Stimulated activated CD4-positive, alpha-beta T cell treated with anti-CD3 and anti-CD28 coated beads, Interleukin-2, amount 100 ng/mL, for 48 hours (primary cell): ENCODE measurements at places on chromosomes 12 and 14.

DNA sequence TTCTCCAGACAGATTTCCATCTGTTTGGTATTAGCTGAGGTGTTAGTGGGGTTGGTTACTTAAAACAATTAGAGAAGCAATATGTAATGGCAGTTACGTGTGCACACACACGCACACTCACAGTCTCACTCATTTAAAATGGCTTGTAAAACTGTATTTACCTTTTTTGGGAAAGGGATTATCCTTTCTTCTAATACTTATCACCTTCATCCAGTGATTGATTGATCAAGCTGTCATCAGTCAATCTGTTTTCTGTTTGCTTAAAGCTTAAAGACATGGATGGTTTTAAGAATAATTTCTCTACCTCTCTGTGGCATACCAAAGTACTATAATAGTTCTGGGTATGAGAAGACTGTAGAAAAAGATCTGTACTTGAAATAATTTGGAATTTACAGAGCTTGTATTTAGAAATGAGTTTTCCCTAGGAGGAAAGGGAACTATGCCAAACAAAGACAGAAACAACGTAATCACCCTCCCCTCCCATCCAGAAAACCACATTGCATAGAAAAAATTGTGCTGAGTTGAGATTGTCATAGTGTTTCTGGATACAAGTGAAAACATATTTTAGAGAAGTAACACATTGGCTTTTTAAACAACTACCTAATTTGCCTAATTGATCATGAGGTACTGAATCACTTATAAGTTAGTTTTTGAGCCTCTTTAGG lies 455.8 kb downstream of the PCNX1 start:
- DNase-seq, result no peak

DNA sequence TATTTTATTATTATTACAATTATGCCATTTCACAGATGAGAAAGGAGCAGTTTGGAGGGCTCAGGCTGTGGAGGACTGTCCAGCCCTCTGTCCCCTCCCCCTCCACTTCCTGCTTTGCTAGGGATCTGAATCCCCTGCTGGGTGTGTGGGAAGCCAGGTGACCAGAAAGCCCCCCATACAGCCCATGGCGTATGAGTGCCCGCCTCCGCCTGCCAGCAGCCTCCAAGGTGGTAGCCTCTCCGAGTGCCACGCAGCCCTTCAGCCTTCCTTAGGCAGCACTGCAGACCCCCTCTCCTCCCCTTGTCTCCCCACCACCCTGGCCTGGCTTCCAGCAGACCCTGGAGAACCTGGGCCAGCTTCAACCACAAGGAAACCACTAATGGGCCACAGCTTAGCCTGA lies 12.6 kb downstream of the DTX1 start:
- DNase-seq, result no peak

DNA sequence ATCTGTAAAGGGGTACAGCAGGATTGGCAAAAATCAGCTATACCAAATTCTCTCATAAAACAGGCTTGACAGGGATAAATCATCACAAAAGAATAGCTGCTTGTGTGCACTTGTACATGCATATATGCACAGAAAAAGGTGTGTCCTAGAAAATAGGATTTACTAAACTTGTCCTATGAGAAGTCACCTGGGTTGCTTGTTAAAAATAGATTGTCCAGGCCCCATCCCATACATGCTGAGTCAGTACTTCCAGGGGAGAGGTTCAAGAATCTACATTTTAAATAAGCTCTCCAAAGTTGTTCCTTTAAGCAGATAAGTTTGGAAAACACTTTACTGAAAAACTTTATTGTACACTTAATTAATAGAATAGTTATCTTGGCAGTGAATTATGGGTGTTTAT lies 123.1 kb downstream of the ANO6 start:
- no peak for DNase-seq

GRCh38 chr12:27843714-27844245 lies 63.7 kb upstream of the MANSC4 start:
- DNase-seq, result no peak

DNA sequence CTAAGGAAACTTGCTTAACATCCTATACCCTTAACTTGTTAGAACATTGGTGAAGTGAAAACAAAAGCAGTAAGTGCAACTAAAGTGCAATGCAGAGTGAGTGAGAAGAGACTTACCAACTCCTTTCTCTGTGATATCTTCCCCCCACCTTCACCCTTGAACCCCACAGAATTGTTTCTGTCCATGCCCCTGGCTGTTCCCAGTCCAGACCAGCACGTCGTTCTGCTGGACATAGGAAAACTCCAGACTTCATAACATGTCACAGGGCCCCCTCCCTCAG lies 91.9 kb downstream of the DAD1 start:
- DNase-seq, result no peak

DNA sequence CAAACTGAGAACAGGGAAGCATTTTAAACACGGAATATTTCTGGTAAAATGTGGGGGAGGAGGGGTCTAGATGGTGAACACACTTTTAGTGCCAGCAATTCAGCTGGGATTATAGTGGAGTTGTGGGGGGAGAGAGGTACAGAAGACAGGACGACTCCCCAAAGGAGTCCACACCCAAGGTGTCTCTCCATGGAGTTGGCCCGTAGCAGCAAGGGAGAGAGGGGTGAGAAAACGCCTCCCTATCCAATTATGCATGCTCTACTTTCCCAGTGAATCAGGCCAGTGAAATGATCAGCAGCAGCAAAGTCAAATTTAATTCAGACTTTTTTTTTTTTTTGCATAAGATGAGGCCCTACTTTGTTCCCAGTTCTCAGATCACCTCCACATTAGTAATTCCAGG lies 38.6 kb downstream of the BTG1 start:
- DNase-seq, result no peak

- no peak for DNase-seq
Observed at GRCh38 chr12:53530920-53531319, 23.6 kb upstream of the NPFF start.

DNA sequence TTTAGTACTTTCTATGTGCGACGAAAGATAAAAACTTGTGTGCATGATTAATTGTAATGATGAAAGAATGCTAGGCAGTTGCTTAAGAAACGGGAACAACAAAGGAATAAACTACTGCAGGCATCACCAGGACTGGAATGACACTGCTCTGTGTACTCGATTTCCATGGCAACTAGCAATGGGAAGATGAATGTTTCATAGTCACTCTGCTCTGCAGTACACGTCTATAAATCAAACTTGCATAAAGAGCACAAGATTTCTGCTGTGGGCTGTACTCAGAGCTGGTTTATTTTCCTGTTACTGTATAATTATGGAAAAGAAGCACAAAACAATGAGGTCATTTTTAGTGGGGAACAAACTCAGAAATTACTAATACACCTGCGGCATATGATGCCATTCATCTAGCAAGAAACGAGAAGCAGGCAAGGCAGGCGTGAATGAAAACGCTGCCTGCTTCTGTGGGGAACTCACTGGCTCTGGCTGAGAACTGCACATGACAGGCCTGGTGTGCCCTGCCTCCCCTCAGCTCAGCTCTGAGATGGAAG lies 41.8 kb downstream of the EFCAB11 start:
- no peak for DNase-seq

GRCh38 chr12:124774462-124775167 lies 89.0 kb downstream of the SCARB1 start:
- DNase-seq, result peak; percentile 70
